Activated CD8-positive, alpha-beta memory T cell treated with anti-CD3 and anti-CD28 coated beads, Interleukin-2, amount 50 U/mL, for 4 hours (primary cell): ENCODE measurements at places on chromosomes 6 and 20.

- DNase-seq: no peak
These were observed 111.2 kb upstream of the PTPN1 start for GRCh38 chr20:50398821-50399554.

DNA sequence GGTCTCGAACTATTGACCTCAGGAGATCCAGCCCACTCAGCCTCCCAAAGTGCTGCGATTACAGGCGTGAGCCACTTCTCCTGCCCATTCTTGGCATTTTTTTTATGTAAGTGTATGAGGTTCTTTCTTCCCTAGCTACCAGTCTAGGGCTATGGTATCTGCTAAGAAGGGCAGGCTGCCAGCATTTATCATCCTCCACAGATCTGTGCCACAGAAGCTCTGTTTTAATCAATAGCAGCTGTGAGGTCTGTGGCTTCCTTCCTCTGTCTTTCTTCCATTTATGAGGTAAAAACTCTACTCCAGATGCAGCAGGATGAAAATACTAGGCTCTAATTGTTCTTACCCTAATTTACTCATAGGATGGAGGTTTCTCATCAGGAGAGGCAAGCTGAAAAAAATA is 1382.4 kb upstream of the ADGRB3 start:
- DNase-seq: no peak

- DNase-seq: no peak
These were observed 8.8 kb downstream of the KCNQ2 start for GRCh38 chr20:63463400-63464288.

DNA sequence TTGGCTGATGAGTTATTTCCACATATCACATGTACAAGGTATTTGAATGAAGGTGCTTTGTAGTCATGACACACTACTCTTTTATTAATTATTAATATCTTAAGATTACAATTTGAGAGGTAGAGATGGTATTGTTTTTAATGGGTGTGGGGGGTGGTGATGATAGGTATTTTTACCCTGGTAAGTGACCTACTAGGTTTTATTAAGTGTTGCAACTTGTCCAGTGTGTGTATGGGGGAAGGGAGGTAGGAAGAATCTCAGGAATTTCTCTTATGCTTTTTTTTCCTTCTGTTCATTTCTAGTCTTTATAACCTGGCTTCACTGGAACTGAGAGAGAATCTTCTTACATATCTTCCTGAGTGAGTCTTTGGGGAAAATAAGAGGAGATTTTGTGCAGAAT is 101.4 kb downstream of the LRRC1 start:
- DNase-seq: no peak

DNA sequence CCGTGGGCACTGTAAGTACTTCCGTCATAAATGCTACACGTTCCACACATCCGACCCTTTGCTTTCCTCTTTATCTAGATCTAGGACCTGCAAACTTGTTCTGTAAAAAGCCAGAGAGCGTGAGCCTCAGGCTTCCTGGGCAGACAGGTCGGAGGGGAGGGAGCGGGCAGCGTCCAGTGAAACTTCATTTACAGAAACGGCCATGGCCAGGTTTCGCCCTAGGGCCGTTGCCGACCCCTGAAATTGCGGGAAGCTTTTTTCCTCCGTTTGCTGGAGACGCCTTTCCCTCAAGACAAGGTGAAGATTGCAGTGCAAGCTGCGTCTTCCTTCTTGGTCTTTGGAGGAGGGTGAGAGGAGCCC is 155.4 kb downstream of the DLL1 start:
- DNase-seq: no peak

DNA sequence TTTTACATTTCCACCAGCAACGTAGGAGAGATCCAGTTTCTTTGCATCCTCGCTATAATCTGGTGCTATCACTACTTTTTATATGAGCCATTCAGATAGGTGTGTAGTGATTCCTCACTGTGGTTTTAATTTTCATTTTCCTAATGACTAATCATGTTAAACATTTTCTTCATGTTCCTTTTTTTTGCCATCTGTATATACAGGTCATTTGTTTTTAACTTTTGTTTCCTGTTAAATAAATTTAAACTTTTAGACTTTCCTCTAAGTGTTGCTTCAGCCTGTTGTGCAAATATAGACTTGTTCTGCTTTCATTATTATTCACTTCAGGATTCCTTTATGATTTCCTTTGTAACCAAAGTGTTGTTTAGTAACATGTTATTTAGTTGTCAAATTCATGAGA is 697.4 kb downstream of the PTPRT start:
- no peak for DNase-seq

DNA sequence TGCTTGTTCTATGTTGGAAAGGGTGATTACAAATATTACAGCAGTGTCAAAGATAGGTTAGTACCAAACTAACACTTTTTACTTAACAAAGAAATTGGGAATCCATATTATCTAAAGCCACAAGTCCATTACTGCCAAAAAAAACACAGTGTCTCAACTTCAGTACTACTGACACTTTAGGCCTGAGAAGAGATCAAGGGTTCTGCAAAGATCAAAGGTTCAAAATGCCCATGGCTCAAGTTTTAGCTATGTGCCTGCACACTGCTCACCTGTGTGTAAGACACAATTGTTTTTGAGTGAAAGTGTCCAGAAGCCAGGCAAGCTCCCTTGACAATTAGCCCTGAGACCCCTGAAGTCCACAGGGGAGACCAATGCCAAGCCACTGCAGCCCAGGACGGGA is 132.6 kb downstream of the ZMYND8 start:
- no peak for DNase-seq

- DNase-seq: no peak
These were observed 145.1 kb upstream of the PLN start for GRCh38 chr6:118403036-118403435.

DNA sequence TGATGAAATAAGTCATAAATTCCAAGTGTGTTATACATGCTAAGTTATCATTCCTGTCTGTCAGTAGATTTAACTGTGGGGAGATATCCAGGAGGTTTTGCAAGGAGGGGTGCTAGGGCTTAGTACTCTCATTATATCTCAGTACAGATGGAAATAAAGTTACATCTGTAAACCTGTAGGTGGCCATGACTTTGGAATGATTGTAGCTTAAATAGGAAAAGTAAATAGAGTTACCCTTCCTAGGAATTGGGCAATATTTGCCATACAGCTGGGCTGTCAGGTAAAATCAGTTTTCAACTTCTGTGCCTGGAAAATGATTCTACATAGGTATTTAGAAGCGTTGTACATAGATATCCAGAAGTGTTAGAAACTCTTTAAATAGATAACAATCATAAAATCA is 19.8 kb upstream of the TGM3 start:
- DNase-seq: no peak

- DNase-seq: no peak
These were observed 1.0 kb downstream of the SYNE1 start for GRCh38 chr6:152636021-152636608.

DNA sequence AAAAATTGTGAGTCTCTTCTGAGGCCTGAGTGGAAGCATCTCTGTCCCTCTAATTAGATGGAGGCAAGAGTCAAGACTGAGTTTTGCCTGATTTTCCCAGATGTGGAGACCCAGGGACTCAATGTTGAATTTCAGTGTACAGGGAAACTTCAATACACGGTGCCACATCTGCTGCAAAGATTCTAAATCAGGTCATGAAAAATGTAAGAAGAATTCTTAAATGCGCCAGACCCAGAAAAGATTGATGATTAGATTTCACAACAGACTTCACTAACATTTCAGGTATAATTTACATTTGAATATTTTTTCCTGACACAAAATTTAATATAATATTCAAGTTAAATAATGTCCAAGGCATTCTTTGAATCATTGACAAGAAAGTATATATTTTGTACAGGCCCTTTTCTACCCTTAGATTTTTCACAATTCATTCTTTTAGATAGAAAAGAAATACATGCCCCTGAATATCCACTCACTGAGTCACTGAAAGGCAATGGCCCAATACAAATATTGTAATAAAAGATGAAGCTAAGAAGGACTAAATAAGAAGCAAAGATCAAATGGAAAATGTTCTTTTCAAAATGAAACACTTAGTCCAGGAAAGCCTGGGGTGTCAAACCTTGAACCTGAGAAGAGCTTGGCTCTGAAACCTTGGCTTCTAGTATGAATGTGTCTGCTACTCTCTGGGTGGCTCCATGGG is 18.2 kb upstream of the HDGFL1 start:
- no peak for DNase-seq

DNA sequence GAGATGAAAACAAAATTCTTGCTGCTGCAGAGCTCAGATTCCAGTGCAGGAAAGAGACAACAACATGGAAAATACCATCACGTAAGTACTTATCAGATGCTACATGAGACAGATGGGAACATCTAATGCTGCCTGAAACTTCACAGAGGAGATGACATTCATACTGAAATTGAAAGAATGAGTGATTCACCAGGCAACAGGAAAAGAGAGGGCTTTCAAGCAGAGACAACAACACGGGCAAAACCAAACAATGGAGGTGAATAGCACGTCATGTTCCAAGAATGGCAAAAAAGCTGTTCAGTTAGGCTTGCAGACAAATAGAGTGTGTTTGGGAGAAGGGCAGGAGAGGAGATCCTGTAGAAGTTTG is 39.3 kb downstream of the GTF2H5 start:
- no peak for DNase-seq

- no peak for DNase-seq
These were observed 9.0 kb upstream of the DDX27 start for GRCh38 chr20:49210101-49210756.

- no peak for DNase-seq
These were observed 58.0 kb downstream of the CD2AP start for GRCh38 chr6:47535316-47536225.

DNA sequence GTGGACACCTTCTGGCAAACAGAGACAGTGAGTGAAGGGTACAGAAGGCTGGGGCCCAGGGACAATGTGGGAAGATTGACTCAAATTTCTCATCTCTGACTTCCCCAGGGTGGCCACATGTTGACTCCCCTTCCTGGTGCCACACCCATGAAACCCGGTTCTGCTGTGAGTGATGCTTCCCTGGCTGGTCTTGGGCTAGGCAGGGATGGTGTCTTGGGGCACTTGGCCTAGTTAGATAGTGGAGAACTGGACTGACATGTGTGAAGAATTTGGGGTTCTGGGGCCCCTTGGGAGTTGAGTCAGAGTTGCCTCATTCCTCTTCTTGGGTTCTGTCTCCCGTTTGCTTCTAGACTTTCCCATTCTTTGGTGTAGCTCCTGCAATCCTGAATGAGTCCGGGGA is 34.2 kb downstream of the GSS start:
- no peak for DNase-seq

DNA sequence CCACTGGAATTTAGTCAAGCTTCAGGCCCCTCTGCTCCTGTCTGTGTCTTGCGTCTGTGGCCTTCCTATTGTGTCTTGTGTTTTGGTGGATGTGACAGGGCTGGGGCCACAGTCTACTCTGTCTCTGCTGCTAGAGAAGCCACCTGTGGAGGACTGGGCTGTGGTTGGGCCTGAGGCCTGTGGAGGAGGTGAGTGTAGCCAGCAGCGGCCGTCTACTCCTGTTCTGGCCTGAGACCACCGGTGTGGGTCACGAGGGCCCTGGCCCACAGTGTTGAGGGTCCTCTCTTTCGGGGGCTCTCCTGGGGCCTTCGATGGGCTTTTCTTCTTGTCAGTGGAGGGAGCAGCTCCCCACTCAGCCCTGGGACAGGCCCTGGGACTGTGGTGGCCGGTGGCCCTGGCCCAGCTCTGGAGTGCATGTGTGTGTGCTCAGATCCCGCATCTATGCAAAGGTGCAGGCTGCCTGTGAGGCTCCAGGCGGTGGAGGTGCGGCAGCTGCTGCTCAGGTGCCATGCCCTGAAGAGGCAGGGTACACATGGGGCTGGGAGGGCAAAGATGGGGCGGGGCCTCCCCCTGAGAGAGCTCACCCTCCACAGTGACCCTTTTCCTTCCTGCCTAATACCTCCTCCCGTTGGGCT is 20.8 kb downstream of the SDCBP2 start:
- no peak for DNase-seq

DNA sequence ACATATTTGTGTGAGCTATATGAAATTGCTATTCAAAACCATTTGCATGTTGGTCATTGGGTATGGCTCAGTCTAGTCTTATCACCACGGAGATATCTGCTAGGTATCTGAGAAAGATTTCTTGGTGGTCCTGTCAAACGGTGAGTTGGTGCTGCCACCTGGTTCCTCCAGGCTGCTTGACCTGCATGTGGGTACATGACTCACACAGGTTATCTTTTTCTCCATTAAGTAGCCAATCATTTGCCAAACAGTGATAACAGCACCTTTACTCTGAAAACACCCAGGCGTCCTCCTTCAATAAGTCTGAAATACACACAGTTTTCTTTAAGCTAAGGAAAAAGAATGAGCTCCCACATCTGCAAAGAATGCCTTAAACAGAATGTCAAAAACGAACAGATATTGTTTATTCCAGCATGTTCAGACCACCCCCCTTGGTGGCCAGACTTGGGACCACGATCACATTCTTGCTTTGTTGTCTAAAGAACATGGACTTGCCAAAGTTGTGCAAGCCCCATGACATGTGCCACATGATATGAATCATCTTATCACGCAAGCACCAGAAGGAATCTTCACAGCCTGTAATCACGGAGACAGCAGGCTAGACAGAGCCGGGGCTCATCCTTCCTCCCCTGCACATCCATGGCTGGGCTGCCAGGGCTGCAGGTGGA is 200.7 kb upstream of the THBS2 start:
- DNase-seq: no peak

GRCh38 chr6:45704056-45704800 is 311.4 kb downstream of the CLIC5 start:
- no peak for DNase-seq

GRCh38 chr6:45787384-45787783 is 228.3 kb downstream of the CLIC5 start:
- no peak for DNase-seq

DNA sequence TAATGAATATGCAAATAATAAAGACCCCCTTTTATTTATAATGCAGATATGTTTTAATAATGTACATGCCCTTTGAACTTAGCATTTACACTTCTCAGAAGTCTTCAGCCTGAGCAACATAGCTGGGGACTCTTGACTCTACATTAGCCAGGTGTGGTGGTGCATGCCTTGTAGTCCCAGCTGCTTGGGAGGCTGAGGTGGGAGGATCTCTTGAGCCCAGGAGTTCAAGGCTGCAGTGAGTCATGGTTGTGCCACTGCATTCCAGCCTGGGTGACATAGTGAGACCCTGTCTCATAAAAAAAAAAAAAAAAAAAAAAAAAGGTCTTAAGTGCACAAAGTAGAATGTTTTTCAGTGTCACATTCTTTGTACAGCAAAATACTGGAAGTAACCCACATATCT is 17.3 kb upstream of the MAPK13 start:
- no peak for DNase-seq

- DNase-seq: no peak
These were observed 24.4 kb upstream of the BNIP5 start for GRCh38 chr6:36361071-36361470.
